ENCODE measurements at places on chromosomes 16 and 17.

DNA sequence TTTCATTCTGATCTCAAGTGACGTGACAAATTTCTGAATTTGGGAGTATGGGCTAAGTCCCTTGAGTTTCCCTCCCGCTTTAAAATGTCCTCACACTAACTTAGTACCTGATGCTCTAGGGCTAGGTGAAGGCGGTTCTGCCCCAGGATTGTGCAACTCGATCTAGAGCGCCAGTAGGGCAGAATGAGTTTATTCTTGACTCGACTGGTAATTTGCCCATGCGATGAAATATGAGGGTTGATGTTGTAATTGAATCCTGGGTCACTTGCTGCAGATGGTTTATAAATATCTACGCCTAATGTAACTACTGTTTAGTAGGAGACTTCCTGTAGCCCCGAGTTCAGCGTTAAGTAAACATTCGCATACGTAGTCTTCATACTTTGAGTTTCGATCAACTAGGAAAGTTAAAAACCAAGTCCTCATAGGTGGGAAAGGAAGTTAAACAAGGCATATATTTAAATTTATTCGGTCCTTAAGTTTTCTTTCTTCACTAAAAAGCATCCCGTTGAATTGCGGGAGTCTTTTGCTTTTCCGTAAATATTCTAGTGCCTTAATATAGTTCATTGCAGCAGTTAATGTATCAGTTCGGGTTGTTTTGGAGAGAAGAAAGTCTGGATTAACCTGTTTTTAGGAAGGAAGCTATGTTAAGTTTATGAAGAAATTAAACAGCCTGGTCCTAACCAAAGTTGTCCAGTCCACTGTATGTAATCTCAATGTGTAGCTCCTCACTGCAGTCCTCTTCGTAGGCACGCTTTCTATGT lies 1.6 kb downstream of the CTCF start:
- DNase-seq: no peak

- no peak for DNase-seq
These were observed 33.8 kb upstream of the GHDC start for GRCh38 chr17:42227849-42228700.

- DNase-seq: peak; percentile 55
These were observed at the start of gene RPL19 for GRCh38 chr17:39200070-39200879. Gene RPL19, plus strand, starts transcription at chr17:39200283. Its CDS starts 62 bp downstream, at chr17:39200345.

- DNase-seq: no peak
These were observed 174.7 kb downstream of the KATNIP start for GRCh38 chr16:27724482-27725235.

DNA sequence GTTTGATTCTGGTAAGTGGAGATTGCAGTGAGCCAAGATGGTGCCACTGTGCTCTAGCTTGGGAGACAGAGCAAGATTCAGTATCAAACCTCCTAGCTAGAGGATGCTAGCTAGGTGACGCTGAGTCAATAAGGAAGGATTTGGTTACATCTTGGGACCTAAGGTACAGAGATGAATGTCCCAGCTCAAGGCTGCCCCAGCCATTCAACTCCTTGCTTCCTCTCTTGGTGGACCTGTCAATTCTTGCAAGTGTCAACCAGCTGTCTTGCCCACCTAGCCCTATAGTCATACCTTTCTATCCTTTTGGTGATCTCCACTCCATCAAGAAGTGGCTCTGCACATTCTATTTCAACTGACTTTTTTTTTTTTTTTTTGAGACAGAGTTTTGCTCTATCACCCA lies 1.4 kb upstream of the MILR1 start:
- no peak for DNase-seq

DNA sequence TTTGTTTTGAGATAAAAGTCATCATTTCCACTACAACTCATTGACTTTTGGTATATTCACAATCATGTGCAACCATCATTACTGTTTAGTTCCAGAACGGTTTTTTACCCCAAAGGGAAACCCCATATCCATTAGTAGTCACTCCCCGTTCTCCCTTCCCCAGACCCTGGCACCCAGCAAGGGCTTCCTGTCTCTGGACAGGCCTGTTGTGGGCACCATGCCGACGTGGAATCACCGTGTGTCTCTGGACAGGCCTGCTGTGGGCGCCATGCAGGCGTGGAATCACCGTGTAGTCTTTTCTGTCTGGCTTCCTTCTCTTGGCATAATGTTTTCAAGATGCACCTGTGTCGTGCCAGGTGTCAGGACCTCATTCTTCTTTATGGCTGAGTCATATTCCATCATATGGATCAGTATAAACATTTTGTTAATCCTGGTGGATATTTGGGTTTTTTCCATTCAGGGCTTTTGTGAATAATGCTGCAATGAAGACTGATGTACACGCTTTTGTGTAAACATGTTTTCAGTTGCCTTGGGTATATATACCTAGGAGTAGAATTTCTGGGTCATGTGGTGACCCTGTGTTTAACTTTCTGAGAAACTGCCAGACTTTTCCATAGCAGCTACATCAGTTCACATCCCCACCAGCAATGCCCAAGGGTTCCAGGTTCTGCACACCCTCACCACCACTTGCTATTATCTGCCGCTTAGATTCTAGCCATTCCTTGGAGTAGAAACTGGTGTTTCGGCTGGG lies 19.1 kb downstream of the ENDOV start:
- no peak for DNase-seq

- DNase-seq: no peak
These were observed 1.5 kb downstream of the ALOXE3 start for GRCh38 chr17:8116776-8117175.

DNA sequence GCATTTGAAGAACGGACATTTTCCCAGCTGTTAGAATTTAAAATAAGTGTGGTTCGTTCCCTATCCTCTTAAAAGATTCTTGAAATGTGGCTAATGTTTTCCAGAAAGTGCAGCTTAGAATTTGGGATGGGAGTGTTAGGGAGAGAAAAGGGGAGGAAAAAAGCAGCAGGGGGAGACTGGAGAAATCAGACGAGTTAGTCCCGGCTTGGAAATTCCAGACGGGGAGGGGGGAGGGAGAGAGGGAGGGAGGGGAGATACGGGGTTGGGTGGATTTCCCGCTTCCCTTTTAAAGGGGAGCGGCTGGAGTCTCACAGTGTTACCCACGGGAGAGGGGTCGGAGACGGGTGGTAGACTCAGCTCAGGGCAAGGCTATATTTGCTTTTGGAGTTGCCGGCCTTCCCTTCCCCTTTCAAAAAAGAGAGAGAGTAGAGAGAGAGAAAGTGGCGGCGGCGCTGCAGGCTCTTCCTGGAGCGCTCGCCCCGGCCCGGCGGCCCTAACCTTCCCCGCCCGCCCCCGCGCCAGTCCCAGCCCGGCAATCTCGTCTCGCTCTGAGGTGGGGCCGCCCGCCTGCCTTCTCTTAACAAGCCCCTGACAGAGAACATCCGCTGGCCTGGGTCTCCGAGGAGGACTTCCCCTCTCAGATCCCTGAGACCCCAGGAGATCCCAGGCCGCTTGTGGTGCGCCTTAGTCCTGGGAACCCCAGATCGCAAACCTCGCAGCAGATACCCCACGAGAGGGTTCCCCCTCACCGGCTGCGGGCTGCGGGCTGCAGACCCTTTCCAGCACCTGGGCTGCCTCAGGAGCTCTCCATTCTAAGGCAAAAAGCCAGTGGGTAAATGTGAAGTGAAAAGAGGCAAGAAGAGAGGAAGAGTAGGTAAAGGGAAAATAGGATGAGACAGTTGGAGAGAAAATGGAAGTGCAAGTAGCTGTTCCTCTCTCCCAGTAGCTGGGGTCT lies 6.6 kb downstream of the IGF2BP1 start:
- DNase-seq: no peak

DNA sequence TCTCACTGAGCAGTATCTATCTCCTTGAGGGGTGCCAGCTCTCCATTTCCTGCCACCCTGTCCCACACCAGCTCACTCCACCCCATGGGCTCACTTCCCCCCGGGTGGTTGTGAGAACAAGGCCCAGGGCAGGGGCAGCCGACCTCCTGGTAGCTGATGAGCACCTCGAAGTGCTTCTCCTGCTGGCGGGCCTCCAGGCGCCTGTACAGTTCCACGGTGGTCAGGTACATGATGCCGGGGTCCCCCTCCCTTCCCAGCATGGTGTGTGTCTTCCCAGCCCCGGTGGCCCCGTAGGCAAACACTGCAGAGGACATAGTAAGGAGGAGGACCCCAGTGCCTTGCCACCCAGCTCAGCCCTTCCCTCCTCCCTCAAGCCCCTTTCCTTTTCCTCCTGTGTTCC lies 12.5 kb downstream of the KIF18B start:
- no peak for DNase-seq

DNA sequence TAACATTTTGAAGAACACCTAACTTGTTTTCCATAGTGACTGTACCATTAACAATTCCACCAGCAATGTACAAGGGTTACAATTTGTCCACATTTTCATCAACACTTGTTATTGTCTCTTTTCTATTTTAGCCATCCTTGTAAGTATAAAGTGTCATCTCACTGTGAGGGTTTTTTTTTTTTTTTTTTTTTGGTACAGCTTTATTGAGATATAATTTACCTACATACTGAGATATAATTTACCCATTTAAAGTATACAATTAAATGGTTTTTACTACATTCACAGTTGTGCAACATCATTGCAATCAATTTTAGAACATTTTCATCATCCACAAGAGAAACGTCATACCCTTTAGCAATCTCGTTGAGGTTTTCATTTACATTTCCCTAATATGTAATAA lies 17.9 kb upstream of the TMIGD1 start:
- DNase-seq: no peak

GRCh38 chr17:70483624-70484023 lies 314.3 kb downstream of the KCNJ2 start:
- no peak for DNase-seq

DNA sequence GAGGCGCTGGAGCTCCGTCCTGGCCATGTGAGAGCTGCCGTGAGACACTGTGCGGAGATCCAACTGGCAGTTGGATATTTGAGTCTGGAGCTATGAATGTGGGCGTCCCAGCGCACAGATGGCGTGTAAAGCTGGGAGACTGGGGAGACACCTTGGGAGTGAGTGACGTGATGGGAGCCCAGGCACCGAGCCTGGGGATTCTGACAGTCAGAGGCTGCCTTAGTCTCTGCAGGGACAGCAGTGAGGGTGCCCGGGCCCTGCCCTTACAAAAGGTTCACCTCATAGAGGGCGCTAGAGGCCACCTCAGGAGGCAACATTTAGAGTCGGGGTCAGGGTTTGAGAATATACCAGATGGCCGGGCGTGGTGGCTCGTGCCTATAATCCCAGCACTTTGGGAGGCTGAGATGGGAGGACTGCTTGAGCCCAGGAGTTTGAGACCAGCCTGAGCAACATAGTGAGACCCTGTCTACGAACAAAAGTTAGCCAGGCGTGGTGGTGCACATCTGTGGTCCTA lies 194.1 kb upstream of the GSE1 start:
- no peak for DNase-seq

GRCh38 chr17:42409523-42410318 lies 13.3 kb downstream of the CAVIN1 start:
- DNase-seq: no peak

DNA sequence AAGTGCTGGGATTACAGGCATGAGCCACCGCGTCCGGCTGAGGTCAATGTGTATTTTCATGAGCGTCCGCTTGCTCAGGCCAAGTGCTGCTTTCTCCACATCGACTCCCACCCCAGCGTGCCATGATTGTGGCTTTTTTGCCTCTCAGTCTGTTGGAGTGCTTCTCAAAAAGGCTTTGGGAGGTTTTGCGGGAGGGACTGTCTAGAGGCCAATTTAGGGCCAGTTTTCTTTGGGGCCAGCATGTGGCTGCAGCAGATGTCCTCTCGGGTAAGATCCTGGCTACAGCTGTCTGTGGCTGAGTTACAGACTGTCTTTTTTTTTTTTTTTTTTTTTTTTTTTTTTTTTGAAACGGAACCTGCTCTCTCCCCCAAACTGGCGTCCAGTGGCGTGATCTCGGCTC lies 6.5 kb downstream of the C16orf90 start:
- DNase-seq: no peak

DNA sequence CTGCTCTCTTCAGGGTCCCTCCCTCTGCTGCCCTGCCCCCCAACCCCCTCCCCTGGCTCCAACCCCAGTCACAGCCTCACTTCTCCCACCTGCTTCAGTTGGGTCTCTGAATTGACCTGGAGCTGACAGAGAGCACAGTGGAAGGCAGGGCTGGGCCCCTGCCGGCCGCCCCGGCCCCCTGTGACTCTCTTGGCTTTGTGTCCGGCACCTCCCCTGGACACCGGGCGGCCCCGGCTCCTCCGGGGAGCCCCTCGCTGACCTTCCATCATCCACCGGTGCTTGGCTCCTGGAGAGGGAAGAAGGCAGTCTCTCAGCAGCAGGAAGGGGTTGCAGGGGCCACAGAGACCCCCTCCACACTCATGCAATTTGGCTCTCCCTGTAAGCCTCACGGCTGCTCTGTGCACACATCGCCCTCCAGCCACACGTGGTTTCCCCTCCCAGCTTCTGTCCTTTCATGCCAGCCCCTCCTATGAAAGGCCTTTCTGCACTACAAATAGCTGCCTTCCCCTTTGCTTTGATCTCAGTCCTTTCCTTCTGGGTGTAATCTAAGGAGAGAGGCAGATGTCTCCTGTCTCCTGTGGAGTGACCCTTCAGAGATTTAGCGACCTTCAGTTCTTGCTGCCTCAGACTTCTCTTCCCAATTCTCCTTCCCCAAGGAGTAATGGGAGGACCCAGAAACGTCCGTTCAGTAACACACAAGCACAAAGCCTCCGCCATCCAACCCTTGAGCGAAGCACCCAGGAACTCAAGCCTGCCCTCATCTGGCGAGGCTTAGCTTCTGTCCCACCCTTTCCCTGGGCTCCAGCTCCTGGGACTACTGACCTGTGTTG lies 8.3 kb downstream of the NKIRAS2 start:
- DNase-seq: no peak

DNA sequence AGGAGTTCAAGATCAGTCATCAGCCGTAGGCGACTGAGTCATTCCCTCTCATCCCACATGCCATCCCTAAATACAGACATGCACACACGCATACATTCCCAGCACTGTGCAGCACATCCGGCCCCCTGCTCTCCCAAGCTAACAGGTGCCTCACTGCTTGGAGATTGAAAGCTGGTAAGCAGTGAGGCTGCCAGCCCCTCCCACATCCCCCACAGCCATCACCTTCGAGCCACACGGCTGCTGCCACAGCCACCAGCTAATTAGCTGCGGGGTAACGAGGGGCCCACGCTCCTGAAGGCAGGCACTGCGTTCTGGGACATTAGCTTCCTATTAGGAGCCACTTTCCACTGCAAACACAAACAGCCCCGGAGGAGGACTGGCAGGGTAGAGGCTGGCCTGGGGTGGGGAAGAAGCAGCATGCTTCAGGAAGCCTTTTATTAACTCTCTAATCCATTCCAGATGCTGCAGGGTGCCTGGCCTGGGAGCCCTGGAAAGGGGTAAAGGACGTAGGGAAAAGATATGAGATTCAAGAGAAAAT lies 179.6 kb downstream of the CCT6B start:
- no peak for DNase-seq

GRCh38 chr17:42529061-42529460 lies 7.0 kb upstream of the NAGLU start:
- no peak for DNase-seq

DNA sequence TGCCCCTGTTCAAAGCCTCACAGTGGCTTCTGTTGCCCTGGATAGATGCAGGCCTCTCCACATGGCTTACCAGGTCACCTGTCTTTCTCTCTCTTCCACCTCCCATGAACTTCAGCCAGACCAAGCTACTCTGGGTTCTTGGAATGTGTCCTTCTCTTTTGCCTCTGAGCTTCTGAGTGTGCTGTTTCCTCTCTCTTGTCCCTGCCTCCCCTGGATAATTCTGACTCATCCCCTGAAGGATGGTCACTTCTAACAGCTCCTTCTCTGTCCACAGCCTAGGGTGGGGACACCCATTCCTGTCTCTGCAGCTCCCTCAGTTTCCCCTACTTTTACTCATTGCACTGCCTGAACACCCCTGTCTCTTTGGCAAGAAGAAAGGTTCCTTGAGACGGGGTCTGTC lies 2.9 kb downstream of the GUCY2D start:
- DNase-seq: no peak

Measured in NCI-H187 (cell line).